ENCODE measurements at places on chromosomes 7 and 10. TPM values are rescaled to one million over a fixed set of nuclear protein-coding genes. Genes with fewer than 3 reads are reported as not detected.

CCDC3 gene
- 9.2 TPM for total RNA-seq

DPYSL4 gene
- total RNA-seq, result 10.5 TPM

OPN1SW gene
- total RNA-seq, result not detected

MEOX2 gene
- total RNA-seq, result 8.3 TPM

EEPD1 gene
- total RNA-seq, result 11.7 TPM

ZNF727 gene
- 0.35 TPM for total RNA-seq

OR9A2 gene
- total RNA-seq, result 0.53 TPM

Data from metanephros (tissue), 2 donors.